Stimulated activated effector memory CD8-positive, alpha-beta T cell treated with anti-CD3 and anti-CD28 coated beads, Interleukin-12 subunit alpha, Interleukin-12 subunit beta, amount 100 ng/mL, for 72 hours (primary cell): ENCODE measurements at places on chromosomes 4 and X.

- no peak for DNase-seq
Observed at GRCh38 chr4:139278912-139279759, 889 bp downstream of the MGARP start.

DNA sequence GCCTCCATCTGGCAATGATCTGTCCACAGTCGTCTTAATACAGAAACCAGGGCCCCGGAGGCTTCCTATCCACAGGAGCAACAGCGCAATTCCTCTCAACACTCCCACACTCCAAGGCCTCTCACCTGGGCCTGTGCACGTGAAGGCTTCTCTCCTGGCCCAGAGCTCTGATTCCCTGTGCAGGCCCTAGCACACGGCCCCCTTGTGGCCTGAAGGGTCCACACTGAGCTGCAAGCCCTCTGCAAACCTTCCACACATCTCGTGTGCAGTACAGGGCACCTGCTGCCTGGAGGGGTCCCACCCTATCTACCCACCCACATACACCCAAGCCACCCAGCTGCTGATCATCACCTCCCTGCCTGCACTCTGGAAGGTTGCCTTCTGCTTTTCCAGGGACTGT, 150.1 kb upstream of the NUDT10 start:
- no peak for DNase-seq

- DNase-seq: no peak
Observed at GRCh38 chr4:170398218-170398617, 308.5 kb upstream of the AADAT start.

GRCh38 chr4:150006197-150006596, 72.0 kb upstream of the DCLK2 start:
- DNase-seq: no peak

- DNase-seq: no peak
Observed at GRCh38 chr4:8050555-8051206, 107.9 kb downstream of the ABLIM2 start.
